ENCODE measurements at places on chromosomes 5 and 9.

- no peak for DNase-seq
Observed at GRCh38 chr9:76846297-76846696, 59.6 kb downstream of the PRUNE2 start.

DNA sequence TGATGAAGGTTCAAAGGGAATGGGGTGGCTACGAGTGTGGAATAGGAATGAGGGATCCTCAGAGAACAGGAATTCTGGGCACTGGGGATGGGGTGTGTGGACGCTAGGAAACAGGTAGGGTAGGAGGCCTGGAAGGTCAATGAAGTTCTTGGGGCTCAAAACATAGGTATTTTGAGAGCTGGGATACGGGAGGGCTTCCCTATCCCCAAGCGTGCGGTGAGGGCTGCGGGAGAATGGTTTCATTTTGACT, 718 bp downstream of the QSOX2 start:
- DNase-seq: no peak

DNA sequence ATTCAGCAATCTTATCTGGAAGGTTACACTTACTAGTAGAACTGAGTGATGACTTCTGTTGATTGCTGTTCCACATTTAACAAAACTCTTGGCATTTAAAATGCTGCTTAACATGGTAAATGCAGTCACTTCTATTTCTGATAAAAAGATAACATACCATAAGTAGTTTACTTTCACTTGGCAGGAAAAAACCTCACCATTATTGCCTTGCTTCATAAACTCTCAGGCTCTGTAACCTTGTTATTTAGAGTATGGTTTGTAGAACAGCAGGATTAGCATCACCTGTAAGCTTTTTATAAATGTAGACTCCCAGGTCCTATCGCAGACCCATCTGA, 55.5 kb downstream of the AUH start:
- DNase-seq: no peak

DNA sequence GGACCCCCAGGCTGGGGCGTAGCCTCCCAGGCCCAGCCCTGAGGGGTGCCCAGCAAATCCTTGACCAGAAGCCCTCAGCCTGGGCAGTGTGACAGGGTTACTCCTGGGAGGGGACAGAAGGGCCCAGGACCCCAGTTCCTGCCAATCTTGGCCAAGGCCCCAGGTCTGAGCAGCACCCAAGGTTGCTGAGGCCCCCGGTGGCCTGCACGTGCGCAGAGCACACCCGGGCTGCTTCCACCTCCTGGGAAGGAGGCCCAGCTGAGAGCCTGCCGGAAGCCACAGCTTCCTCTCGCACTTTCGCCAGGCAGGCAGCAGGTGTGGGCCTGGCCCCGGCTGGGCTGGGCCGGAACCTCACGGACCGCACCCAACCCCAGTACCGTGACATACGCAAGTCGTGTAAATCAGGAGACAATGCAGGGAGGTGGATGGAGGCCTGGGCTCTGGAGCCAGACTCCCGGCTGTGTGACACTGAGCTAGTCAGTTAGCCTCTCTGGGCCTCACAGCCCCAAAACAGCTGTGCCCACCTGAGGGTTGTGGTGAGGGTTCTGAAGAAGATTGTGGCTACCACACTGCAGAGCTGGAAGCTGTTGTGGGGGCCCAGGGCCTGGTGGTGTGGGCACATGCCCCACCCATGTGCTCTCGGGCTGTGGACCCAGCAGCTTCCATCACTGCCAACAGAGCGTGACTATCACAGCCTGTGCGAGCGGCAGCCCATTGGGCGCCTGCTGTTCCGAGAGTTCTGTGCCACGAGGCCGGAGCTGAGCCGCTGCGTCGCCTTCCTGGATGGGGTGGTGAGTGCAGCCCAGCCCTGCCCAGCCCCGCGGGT, 5.1 kb downstream of the GRK6 start:
- DNase-seq: no peak

- no peak for DNase-seq
Observed at GRCh38 chr9:130451004-130451390, 6.2 kb downstream of the ASS1 start.

DNA sequence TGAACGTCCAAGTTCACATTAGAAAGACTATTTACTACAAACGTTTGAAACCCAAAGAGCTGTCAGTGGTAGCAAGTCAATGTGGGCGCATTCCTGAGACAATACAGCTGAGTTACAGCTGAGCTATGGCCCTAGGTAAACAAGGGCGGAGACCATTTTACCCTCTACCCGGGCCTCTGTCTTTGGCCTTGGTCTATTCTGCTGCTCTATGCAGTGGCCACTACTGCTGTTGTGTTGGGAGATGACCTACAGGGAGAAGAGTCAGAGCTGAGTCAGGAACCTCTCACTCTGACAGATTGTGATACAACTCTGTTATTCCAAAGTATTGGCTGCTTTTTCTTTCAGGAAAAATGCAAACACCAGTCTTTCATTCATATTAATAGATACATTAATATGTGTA, 700.6 kb downstream of the SEMA5A start:
- no peak for DNase-seq

DNA sequence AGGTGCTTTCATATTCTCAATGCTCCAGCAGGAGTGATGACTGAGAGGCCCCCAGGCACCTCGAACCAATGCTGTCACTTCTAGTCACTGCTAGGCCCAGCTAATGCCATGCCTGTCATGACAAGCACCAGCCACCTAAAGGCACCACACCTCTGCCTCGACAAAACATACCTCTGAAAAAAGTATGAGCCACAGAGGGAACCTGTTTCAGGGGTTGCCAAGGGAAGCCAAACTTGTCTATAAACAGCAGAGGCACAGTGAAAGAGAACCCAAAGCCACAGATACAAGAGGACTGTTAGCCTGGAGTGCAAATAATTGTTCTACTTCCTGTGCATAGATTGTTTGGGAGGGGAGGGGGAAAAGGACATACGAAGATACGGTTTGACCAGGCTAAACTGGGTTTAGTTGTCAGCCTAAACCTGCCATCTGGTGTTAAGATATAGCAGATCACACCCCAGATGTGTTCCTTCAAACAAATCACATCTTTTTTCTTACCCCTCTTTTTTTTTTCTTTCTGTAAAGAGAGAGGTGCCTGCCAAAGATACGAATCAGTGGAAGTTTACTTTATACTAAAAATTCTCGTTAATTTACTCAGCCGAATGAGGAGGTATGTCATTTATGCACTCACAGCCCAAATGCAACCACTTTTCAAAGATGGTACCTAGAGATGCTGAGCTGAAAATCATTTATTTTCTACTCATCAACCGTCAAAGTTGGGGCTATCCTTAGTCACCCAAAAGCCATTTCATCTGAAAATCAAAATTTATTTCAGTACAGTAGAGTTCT, 45.7 kb downstream of the BNC2 start:
- no peak for DNase-seq

DNA sequence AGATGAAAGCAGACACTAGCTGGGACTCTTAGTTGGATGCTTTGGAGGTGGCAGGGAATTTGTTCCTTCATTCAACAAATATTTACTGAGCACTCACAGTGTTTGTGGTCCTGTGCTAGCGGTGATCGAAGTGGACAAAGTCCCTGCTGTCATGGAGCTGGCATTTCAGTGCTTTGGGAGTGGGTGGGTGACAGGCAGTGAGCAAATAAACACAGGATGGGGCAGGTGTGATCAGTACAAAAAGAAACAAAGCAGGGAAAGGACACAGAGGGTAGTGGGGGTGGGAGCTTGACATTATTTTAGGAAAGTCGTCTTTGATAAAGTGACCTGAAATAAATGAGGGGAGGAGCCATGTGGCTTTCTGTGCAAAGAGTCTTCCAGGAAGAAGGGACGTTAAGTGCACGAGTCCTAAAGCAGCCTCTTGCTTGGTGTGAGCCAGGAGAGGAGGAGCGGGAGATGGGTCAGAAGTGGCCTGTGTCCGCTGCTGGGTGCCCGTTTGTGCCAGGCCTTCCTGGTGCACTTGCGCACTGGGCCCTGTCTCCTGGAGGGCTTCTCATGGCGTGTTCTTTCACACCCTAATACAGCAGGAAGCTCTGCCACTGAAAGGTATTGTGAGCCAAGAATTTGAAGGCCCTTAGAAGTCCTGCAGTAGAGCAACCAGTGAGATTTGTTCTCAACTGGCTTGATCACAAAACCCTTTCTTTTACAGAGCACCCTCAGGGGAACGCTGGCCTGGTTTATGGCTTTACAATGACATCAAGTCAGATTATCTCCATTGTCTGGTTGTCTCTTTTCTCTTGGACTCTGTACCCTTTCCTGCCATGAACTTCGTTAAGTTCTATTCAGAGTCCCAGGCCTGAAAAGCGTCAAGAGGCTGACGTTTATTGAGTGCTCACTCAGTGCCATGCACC, 14.8 kb downstream of the NDST1 start:
- no peak for DNase-seq

- no peak for DNase-seq
Observed at GRCh38 chr5:111853748-111854147, 96.8 kb upstream of the NREP start.

DNA sequence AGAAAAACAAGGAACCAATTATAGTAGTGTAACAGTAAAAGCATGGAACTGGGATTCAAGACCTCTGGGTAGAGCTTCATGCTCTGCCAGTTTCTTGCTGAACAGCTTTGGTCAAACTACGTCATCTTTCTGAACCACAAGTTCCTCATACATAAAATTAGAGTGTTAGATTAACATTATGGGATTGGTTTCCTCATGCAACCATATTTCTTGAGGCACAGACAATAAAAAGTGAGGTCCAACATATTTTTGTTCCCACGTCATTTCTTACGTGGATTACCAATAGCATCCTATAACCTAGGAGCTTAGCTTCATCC, 354.8 kb downstream of the TMEM232 start:
- no peak for DNase-seq

- no peak for DNase-seq
Observed at GRCh38 chr5:142915813-142916424, 145.7 kb downstream of the ARHGAP26 start.

Data from stimulated activated CD8-positive, alpha-beta memory T cell treated with anti-CD3 and anti-CD28 coated beads, Interleukin-4, amount 100 ng/mL, for 1 hour (primary cell).